ENCODE measurements at places on chromosomes 16 and 17. TPM values are rescaled to one million over a fixed set of nuclear protein-coding genes. Genes with fewer than 3 reads are reported as not detected.

DNA sequence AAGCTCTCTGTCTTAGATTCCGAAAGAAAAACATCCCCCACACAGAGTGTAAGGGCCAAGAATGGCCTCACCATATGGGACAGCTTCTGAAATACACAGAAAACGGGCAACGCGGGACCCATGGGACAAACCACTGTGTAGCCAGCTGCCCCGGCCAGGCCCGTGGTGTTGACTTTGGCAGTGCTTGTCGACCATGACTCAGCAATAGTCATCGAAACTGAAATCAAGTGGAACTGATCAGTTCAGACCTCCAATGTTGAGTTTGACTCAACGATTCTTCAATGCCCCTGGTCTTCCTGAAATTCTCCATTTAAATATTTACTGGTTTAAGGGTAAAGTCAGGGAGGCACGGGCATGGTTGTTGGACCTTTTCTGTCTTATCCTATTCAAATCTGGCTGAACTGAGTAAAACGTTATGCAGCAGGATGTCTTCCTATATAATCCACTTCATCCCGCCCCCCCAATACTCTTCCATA lies 27.5 kb downstream of the ZFHX3 start:
- H3K36me3 ChIP-seq = no peaks in the 10 kb centered on the region
- no peak overlapping the region for H3K4me3 ChIP-seq
- no peak for DNase-seq
- H3K4me1 ChIP-seq = peaks cover 3% of the 10 kb centered on the region
- no peaks in the 10 kb centered on the region for H3K27me3 ChIP-seq
- no peak overlapping the region for H3K27ac ChIP-seq

Gene TMEM100
- 0.43 TPM for total RNA-seq

- DNase-seq = peak; percentile 98
- H3K4me1 ChIP-seq = peaks cover 46% of the 10 kb centered on the region
- H3K27me3 ChIP-seq = no peaks in the 10 kb centered on the region
- no peak overlapping the region for H3K27ac ChIP-seq
- H3K4me3 ChIP-seq = peak overlapping the region; percentile 59
Observed at GRCh38 chr17:44326861-44327444, 2.3 kb upstream of the SLC25A39 start.

GRCh38 chr16:89343501-89344457 lies 126.3 kb downstream of the ZNF778 start:
- no peaks in the 10 kb centered on the region for H3K27me3 ChIP-seq
- H3K27ac ChIP-seq = no peak overlapping the region
- no peaks in the 10 kb centered on the region for H3K4me1 ChIP-seq

Gene DNAH2
- not detected for total RNA-seq

DNA sequence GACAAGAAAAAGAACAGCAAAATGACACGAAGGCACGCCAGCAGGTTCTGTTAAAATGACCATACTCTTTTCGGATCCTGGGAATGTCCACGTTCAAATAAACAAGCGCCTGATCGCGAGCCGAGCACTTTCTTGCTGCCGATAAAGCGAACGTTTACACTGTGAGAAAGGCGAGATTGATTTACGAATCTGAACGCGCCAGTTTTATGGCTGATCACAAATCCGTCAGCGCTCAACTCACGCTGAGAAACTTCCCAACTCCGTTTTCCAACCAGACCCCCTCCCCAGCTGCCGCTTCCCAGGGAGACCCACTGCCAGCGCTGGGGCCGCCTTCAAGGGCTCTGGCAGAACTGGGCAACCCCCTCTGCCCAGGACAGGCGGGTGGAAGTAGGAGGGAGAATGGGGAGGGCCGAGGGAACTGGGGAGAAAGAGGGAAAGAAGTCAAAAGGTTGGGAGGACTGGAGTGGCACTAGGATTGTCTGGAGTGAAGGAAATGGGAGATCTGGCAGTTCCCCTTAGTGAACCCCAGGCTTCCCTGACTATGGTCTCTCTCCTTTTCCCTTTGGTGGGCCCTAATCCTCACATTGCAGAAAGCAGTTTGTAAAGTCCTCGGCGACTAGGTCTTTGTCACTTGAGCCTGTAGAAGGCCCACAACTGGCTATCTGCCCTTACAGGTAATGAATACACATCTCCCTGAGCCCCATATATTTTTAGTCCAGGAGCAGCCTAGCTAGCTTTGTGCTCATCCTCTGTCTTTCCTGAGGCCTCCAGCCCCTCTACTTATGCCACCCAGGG lies 6.9 kb downstream of the HOXB4 start:
- no peak for DNase-seq
- no peak overlapping the region for H3K4me3 ChIP-seq
- H3K27me3 ChIP-seq = no peaks in the 10 kb centered on the region
- no peaks in the 10 kb centered on the region for H3K36me3 ChIP-seq

DNA sequence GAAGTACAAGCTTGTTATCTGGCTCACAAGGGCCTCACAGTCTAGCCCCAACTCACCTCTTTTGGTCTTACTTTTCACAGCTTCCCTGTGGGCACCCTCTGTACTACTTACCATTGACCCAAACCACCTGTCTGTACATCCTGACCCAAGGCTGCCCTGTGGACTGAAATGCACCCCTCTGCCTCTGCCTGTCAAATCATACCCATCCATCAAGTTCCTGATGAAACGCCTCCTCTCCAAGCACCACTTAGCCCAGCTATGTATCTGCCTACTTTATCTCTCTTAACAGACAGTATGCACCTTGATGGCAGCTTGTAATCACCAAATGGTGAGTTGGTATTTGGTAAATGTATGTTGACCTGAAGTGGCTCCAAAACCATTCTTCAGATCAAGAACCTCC lies 7.5 kb upstream of the MAP3K14 start:
- H3K27me3 ChIP-seq = no peaks in the 10 kb centered on the region
- no peaks in the 10 kb centered on the region for H3K36me3 ChIP-seq
- peaks cover 10% of the 10 kb centered on the region for H3K4me1 ChIP-seq
- DNase-seq = no peak
- H3K27ac ChIP-seq = no peak overlapping the region

Gene PDE6G
- total RNA-seq = 2.7 TPM

GRCh38 chr16:20660325-20660724 lies 37.2 kb downstream of the ACSM1 start:
- DNase-seq = no peak
- H3K4me1 ChIP-seq = no peaks in the 10 kb centered on the region
- no peaks in the 10 kb centered on the region for H3K36me3 ChIP-seq
- no peaks in the 10 kb centered on the region for H3K27me3 ChIP-seq
- no peak overlapping the region for H3K27ac ChIP-seq
- no peak overlapping the region for H3K4me3 ChIP-seq

DNA sequence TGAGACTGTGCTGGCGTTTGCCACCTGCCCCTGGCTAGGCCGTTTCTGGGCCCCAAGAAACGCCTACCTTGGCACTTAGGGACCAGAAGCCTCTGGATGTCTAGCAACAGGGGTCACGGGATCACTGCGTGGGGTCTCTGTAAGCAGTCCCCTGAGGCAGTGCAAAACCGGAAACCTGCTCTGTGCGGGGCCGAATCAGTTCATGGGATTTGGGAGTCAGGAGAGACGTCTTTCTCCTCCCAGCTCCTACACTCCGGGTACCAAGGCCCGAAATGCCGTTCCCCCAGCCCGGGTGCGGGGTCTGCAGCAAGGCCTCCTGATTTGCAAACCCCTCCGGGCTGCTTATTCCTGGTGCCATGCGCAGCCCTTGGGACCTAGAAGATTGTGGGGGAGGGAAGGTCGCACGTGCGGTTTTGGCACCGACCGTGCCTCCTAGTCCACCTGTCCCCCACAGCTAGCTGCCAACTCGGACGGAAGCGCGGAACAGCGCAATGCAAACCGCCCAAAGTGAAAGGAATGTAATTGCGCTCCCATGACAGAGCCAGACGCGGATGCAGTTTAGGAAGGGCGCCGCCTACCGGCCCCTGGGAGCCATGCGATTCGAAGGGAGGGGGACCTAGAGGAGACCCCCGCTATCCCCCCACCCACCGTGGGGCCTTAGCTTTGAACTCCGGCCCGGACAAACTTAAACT lies 6.5 kb downstream of the IRX5 start:
- H3K27ac ChIP-seq = no peak overlapping the region
- H3K27me3 ChIP-seq = no peaks in the 10 kb centered on the region
- DNase-seq = peak; percentile 68
- H3K36me3 ChIP-seq = no peaks in the 10 kb centered on the region
- H3K4me1 ChIP-seq = peaks cover 6% of the 10 kb centered on the region

DNA sequence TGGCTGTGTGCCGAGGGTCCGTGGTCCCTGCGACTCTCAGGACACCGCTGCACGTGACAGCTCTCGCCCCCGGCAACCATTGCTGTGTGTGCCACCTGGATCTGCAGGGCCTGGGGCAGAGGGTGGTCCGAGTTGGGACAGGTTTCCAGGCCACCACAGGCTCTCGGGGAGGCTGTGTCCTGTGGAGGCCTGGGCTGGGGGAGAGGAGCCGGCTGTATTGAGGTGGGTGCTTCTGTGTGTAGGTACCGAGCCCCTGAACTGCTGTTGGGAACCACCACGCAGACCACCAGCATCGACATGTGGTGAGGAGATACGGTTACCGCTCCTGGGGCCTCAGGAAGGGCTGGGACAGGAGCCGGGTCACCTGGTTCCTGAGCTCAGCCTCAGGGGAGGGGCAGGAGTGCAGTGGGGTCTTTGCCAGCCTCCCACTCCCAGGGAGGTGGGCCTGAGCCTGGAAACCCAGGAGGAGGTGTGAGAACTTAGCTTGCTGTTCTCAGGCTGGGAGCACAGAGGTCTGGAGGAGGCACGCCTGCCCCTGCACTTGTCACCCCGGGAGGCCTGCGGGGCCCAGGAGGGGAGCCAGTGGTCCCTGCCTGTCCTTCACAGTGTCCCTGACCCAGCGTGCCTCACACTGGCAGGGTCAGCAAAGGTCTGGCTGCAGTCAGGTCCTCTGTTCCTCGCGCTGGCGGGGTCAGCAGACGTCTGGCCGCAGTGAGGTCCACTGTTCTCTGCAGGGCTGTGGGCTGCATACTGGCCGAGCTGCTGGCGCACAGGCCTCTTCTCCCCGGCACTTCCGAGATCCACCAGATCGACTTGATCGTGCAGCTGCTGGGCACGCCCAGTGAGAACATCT lies 7.3 kb downstream of the SPATA2L start:
- no peak overlapping the region for H3K27ac ChIP-seq
- H3K27me3 ChIP-seq = no peaks in the 10 kb centered on the region
- H3K36me3 ChIP-seq = 0 out of 2 replicates have a peak, but pooled peaks cover 2% of the 10 kb centered on the region
- H3K4me1 ChIP-seq = peaks cover 7% of the 10 kb centered on the region
- no peak for DNase-seq
- H3K4me3 ChIP-seq = no peak overlapping the region

DNA sequence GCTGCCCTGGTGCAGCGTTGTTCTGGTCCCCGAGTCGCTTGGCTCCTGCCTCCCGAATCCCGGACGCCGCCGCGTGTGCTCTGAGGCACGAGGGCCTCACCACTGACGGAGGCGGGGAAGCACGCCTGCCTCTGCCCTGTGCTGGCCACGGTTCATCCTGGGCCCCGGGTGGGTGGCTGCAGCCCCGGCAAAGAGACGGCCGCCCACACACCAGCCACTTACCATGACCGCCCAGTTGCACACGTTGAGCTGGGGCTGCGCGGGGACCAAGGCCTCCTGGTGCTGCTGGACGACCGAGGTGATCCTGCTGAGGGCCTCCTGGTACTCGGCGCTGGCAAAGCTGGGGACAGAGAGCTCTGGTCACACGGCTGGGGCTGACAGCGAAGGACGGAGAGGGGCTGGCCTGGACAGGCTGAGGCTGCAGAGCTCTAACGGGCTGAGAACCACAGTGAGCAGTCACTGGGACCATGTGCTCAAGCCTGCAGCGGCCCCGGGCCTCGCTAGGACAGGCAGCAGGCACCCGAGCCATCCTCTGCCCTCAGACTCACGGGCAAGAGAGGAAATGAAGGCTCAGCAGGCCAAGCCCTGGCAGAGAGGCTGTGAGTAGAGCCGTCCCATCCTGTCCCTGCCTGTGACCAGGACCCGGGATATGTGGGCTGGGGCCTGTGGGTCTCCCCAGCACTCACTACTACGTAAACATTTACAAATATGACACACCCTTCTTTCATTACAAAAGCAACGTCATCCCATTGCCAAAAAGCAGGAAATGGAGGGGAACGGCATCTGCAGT lies 6.3 kb upstream of the APRT start:
- no peaks in the 10 kb centered on the region for H3K4me1 ChIP-seq
- H3K27me3 ChIP-seq = no peaks in the 10 kb centered on the region
- H3K36me3 ChIP-seq = no peaks in the 10 kb centered on the region
- DNase-seq = no peak
- no peak overlapping the region for H3K4me3 ChIP-seq

Gene KPNA2
- total RNA-seq = 170 TPM

Gene GPR139
- not detected for total RNA-seq

DNA sequence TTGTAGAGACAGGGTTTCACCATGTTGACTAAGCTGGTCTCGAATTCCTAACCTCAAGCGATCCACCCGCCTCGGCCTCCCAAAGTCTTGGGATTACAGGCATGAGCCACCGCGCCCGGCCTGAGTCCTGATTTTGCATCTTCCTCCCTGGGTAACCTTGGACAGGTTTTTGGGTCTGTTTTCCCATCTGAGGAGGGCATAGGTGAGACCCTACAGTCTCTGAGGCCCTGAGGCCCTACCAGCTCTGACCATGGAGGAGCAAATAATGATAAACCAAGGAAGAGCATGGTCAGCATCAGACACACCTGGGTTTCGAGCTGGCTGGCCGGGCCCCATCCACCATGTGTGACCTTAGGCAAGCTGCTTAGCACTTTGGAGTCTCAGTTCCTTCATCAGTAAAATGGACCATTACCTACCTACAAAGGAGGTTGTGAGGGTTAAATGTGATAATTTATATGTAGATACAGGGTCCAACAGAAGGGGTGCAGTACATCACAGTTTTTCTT lies 1.2 kb upstream of the NCBP3 start:
- H3K27me3 ChIP-seq = no peaks in the 10 kb centered on the region
- H3K27ac ChIP-seq = no peak overlapping the region
- no peak overlapping the region for H3K4me3 ChIP-seq
- no peak for DNase-seq

GRCh38 chr17:77371117-77371887 lies 230.5 kb downstream of the SEC14L1 start:
- H3K4me1 ChIP-seq = peaks cover 15% of the 10 kb centered on the region
- DNase-seq = no peak
- H3K27ac ChIP-seq = no peak overlapping the region

DNA sequence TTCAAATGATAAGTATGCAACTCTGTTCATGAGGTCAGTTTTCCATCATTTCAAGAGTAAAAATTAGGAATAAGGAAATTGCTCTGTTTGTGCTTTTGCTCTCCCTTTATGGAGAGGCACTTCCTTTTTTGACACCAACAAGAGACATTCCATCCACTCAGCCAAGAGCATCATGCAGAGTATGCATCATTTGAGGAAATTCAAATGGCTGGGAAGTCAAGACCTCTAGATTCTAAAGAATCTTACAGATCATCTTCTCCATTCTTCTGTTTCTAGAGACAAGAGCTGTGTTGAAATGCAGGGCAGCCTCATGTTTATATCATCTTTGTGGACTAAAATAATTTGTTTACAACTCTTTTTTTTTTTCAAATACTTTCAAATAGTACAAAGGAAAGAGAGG lies 669.4 kb downstream of the CDH11 start:
- no peaks in the 10 kb centered on the region for H3K27me3 ChIP-seq
- H3K4me3 ChIP-seq = no peak overlapping the region
- peaks cover 51% of the 10 kb centered on the region for H3K4me1 ChIP-seq
- H3K36me3 ChIP-seq = no peaks in the 10 kb centered on the region
- 0 out of 2 replicates have a peak overlapping the region, but pooled peaks have one; percentile 16 for H3K27ac ChIP-seq

- H3K4me3 ChIP-seq = no peak overlapping the region
- H3K27me3 ChIP-seq = no peaks in the 10 kb centered on the region
- no peak overlapping the region for H3K27ac ChIP-seq
- H3K36me3 ChIP-seq = peaks cover 9% of the 10 kb centered on the region
Observed at GRCh38 chr17:37483311-37484039, 6.2 kb upstream of the DUSP14 start.
